Left cardiac atrium (tissue), 4 donors: ENCODE measurements at places on chromosomes 16 and 17.
A peak's percentile ranks its signal among the peaks of the same experiment; 100 is the strongest.

DNA sequence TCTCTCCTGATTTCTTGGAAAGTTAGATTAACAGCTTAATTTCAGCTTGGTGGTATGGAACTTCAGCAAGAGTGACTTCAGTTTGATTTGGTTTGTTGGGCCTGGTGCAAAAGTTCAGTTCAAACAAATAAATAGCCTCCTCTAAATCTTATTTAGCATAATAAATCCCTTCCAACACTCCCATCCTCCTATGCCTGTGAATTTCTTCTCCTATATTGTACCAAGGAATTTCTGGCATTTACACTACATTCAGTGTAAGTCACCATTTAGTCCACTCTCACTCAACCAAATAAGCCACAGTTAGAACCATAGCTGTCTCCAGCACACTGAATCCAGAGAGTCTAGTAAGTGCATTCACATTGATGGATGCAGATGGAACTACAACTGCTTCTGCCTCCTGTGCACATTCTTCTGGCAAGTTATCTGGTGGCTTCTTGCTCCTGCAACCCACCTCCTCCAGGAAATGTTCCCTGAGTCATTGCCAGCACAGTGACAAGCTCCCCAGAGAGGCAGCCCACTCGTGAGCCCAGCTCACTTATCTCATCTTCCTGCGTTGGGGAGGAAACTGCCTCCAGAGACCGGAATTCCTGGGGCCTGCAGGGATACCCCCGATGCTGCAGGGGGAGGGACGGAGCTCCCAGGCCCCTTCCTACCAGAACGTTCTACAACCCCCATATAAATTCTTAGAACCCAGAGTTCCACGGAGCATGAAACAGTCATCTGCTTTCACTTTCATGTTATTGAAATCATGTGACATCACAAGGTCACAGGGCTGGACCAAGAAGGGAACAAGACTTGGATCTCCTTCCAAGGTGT is 318.3 kb downstream of the PHKB start:
- DNase-seq = no peak

- DNase-seq = no peak
Measured at GRCh38 chr17:39351508-39351907, 49.9 kb downstream of the FBXL20 start.

DNA sequence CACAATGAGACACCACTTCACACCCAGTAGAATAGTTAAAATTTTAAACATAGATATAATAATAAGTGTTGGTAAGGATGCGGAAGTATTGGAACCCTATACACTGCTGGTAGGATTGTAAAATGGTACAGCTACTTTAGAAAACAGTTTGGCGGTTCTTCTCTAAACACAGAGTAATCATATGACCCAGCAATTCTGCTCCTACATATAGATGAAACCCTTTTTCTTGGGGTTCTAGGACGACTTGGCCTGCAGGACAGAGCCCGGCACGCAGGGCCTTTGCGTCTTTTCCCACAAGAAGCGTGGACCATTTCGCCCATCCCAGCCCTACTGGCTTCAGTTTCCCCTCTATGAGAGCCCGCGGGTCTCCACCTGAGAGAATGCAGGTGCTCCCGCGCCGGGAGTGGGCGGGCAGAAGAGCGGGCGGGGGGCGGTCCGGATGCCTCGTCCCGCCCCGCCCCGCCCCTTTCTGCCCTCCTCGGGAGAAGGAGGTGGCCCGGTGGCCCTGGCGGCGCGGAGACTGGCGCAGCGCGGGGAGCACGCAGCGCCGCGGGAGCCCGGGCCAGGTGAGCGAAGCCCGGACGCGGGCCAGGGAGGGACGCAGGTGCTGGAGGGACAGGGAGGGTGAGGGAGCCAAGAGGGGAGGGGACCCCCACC is at the start of gene SDR42E2:
SDR42E2 (plus strand) TSS at position 508 of the 657 bp plus-strand sequence. CDS start 3,077 bp downstream, outside the sequence.
- DNase-seq = no peak

GRCh38 chr17:58382872-58383242 is 30.9 kb upstream of the SUPT4H1 start:
- no peak for DNase-seq

- DNase-seq = no peak
Measured at GRCh38 chr16:48978501-48978900, 303.1 kb downstream of the CBLN1 start.

GRCh38 chr16:19281246-19281645 is 4.3 kb upstream of the CLEC19A start:
- no peak for DNase-seq

DNA sequence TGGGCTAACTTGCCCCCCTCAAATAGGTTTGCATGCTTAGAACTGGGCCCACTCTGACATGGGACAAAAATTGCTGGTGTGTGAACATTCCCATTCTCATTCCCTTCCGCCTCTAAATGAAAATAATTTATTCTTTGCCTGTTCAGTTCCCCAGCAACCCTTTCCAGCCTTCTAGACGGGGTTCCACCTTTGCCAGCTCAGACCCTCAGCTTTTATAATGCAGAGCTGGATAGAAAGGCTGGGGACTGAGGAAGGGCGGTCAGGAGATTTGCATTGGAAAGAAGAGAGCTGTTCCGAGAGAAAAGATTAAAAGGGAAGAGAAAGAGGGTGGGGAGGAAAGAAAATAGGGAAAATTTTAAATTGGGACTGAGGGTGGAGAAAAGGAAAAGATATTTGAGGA is 151.1 kb upstream of the WSCD1 start:
- DNase-seq = no peak

DNA sequence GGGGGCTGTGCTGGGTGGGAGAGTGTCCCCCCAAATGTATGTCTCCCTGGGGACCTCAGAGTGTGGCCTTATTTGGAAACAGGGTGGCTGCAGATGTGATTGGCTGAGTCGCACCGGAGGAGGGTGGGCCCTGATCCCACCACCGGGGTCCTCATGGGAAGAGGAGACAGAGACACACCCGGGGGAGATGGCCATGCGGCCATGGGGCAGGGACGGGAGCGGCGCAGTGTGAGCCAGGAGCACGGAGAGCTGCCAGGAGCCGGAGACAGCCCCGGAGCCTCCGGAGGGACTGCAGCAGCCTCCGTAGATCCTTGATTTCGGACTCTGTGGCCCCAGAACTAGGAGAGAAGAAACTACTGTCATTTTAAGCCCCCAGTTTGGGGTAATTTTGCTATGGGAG is 1.6 kb upstream of the CIBAR2 start:
- no peak for DNase-seq

DNA sequence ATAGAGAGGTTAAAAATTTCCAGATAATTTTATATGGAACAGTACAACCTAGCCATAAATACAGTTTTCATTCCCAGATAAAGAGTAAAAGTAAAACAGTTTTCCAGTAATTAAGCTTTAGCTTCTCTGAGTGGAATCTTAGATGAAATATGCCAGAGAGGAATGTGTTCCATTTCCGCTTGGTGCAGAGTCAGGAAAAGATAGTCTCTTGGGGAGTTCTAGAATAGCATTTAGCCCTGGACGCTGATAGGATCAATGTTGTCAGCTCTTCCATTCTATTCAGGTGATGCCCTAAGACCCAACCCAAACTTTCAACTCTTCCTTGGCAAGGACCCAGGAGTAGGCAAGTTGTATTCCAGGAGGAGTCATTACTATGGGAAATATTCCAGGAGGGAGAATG is 30.9 kb upstream of the ABCA3 start:
- no peak for DNase-seq

DNA sequence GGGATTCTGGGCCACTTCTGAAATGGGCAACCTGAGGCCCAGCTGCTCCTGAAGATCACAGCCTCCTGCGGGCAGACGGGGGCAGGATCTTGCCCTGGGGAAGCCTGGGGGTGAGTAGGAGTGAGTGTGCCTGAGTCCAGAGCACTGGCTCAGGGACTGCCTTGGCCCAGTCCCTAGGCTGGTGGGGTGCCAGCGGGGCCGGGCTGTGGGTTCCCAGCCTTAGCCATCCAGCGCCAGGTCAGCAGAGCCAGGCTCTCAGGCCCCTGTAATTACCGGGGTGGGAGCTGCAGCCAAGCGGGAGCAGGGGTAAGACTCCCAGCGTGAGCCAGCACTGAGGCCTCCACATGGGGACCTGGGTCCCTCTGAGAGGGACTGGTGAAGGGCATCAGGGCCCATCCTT is 8.2 kb downstream of the SPNS2 start:
- DNase-seq = no peak

DNA sequence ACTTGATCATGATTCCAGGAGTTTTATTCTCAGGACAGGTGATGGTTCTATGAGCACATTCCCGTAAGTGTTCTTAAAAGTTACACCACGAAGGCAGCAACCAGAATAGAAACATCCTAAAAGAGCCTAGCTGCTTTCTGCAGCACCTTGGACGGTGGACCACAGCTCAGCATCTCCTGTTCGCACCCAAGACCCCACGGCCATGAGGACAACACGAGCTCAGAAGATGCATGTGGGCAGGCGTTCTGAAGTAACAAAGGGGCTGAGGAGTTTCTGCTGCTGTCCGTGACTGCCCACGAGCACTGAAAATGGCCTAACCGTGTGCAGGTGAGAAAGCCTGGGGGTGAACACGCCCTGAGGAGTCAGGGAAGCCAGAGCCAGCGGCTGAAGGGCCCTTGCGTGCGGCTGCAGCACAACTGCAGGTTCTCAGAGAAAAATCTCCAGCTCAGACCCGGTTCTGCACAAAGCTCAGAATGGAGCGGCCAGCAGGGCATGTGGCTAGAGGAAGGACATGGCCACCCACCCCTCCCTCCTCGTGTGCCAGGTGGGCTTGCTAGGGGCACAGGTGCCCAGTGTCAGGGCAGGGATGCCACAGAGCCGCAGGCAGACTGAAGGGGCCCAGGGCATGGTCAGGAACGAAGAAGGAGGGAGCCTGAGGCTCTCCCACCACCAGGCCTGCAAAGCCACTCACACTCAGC is 10.8 kb upstream of the C16orf95 start:
- peak; percentile 4 for DNase-seq

- peak; percentile 58 for DNase-seq
Measured at GRCh38 chr16:15993946-15994665, 44.7 kb downstream of the ABCC1 start.

DNA sequence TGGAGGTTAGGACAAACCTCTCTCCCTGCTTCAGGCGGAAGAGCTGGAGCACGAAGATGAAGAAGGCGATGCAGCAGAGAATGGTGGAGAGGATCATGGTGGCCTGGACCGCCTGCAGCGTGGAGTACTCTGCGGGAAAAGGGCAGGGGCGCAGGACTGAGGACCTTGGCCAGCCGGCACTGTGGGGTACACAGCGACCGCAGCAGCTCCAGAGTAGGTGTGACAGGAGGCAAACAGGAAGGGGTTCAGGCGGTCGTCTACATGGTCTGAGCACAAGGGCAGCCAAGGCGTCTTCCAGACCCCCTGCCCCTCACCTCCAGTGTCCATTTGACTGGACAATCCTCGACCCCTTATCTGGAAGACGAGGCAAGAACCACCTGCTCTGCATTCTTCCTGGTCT is 42.5 kb downstream of the EMP2 start:
- no peak for DNase-seq

GRCh38 chr16:83348991-83349390 is 458.8 kb upstream of the HSBP1 start:
- no peak for DNase-seq

DNA sequence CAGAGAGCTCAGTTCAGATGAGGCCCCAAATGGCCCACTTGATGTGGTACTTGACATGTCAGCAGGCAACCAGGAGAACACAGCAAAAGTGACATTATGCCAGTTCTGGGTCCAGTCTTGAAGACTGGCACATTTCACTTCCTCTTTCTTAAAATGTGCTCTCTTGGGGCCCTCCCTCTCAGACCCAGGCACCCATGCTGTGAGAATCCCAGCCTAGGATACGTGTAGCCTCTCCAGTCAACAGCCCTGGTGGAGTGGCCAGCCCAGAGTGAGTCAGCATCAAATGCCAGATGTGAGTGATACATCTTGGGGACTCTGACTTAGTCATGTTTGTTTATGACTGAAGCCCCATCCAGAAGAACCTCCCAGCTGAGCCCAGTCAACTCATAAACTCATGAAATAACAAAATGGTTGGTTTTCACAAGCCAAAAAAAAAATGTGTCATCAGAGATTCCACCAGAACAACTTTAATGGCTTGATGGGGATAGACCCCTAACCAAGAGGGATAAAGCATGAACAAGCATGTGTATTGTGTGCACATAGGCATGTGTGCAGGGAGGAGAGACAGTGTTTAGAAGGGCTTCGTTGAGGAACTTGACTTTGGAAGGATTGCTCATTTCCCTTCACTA is 82.5 kb upstream of the TNRC6C start:
- DNase-seq = no peak

GRCh38 chr17:44081681-44082080 is 11.1 kb downstream of the G6PC3 start:
- DNase-seq = no peak

DNA sequence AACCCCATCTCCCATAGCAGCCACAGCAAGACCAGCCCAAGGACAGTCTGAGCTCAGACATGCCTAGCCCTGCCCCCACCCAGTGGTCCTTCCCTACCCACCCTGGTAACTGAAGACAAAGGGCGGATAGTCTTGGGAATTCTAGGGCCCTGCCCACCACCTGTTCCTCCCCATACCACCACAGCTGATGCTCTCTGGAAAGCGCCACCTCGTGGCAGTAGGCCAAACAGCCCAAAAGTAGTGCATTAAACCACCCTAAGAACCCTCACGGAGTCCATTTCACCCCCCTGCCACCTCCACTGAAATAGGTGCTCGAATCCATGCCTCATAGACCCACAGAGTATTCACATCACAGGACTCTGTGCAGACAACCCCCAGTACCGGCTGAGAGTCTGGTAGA is 1021.4 kb downstream of the CDH8 start:
- no peak for DNase-seq

DNA sequence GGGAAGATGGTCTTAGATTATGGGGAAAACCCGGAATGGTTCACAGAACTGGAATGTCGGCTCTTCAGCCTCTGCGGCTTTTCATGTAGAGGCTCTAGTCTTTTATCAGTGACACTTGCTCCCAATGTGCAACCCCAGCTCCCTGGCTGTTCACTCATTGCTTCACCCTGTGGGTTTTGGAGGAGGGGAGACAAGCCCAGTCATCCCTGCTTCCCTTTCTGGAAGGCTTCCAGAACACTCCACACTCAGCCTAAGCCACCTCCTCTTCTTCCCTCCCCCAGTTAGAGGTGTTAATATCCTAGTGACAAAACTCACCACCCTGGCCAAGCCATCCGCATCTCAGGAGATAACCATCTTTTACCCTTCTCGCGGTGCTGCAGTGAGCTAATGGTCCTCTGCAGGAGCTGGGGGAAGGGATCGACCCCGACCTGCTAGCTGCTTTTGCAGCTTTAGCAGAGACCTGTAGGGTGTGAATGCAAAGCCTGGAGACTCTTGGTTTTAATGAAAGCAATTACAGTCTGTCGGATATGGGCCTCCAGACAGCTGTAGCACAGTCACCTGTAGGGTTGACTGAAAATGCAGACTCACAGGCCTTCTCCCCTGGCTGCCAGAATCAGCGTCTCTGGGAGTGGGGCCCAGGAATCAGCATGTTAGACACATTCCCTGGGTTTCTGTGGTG is 24.3 kb upstream of the LASP1NB start:
- peak; percentile 64 for DNase-seq

GRCh38 chr17:82351254-82351712 is 7.8 kb upstream of the TEX19 start:
- DNase-seq = peak; percentile 20

GRCh38 chr17:56939869-56940484 is 20.9 kb downstream of the COIL start:
- no peak for DNase-seq

DNA sequence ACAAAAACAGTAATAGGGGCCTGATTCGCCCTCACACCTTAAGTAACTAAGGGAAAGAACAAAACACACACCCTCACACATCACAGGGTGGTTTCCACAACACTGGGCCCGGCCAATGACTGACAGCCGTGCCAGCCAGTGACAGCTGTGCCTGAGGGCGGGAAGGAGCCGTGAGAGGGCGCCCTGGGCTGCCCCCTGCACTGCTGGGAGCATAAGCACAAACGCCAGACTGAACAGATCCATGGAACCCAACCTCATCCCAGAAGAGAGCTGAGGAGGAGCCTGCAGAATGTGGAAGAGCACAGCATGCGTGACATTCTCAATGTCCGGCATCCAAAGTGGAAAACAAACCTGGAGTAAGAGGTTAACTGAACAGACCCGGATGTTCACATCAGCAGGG is 16.0 kb downstream of the CSNK1D start:
- no peak for DNase-seq
